Stimulated activated CD8-positive, alpha-beta memory T cell treated with anti-CD3 and anti-CD28 coated beads, Interleukin-4, amount 100 ng/mL, for 1 hour (primary cell): ENCODE measurements at places on chromosomes 13 and 19.

DNA sequence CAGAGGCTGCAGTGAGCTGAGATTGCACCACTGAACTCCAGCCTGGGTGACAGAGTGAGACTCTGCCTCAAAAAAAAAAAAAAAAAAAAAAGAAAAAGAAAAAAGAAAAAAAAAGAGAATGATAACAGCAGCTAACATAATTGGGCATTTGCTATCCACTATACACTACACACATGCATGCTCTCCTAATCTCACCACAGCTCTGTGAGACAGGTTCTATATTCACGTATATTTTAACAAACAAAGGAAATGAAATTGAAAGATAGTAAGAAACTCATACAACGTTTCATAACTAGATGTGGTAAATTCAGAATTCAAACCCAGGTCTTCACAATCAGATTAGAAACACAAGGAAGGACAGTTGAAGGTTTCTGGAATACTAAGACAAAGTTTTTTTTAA is 265.7 kb downstream of the DIAPH3 start:
- DNase-seq, result no peak

- no peak for DNase-seq
Measured at GRCh38 chr13:111493468-111493867, 173.0 kb downstream of the TEX29 start.

- no peak for DNase-seq
Measured at GRCh38 chr13:48567515-48568369, 34.9 kb upstream of the RCBTB2 start.

DNA sequence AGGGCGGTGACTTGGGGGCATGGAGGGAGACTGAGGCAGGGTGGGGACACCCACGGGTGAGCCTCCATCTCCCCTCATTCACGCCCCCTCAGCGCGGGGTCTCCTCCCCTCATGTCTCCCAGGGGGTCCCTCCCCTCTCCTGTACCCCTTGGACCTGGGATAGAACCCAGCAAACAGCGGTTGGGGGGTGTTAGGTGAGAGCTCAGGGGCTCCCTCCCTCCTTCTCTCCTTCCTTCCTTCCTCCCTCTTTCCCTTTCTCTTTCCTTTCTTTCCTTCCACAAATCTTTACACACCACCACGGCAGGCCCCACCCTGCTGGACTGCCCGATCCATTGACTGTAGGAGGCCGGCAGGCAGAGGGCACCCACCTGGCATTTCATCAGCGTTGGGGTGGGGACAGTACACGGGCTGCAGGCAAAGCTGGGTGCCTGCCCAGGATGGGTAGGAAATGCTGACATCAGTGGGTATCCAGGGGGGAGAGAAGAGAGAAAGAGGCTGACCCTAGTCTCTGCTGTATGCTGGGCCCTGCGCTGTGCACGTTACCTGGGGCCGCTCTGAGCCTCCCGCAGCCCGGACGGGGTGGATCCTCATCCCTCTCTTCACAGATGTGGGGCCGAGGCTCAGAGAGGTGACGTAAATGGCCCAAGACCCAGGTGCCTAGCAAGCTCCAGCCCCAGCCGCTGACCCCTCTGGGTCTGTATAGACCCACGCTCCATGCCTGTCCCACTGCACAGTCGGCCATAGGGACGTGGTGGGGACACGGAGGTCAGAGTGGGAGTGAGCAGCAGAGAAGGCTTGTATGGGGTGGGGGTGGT is 3.5 kb downstream of the SSC5D start:
- DNase-seq, result no peak

DNA sequence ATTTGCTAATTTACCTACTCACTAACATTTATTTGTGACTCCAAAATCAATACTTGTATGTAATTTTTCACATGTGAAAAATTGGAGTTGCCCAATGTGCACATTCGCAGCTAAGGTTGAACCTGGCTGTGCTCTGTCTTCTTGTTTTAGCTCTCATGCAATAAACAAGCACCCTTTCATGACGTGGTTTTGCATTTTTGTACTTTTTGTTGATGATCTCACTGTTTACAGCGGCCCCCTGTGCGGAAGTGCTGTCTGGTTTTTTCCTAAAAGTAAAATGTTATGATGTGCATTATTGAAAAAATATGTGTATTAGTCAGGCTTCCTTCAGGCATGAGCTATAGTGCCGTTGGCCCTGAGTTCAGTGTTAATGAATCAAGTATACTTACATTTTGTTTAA is 18.1 kb downstream of the DGKH start:
- no peak for DNase-seq

GRCh38 chr13:111969551-111970135 is 97.3 kb upstream of the SOX1 start:
- DNase-seq, result no peak

GRCh38 chr19:7852851-7853769 is 21.1 kb downstream of the PRR36 start:
- no peak for DNase-seq

DNA sequence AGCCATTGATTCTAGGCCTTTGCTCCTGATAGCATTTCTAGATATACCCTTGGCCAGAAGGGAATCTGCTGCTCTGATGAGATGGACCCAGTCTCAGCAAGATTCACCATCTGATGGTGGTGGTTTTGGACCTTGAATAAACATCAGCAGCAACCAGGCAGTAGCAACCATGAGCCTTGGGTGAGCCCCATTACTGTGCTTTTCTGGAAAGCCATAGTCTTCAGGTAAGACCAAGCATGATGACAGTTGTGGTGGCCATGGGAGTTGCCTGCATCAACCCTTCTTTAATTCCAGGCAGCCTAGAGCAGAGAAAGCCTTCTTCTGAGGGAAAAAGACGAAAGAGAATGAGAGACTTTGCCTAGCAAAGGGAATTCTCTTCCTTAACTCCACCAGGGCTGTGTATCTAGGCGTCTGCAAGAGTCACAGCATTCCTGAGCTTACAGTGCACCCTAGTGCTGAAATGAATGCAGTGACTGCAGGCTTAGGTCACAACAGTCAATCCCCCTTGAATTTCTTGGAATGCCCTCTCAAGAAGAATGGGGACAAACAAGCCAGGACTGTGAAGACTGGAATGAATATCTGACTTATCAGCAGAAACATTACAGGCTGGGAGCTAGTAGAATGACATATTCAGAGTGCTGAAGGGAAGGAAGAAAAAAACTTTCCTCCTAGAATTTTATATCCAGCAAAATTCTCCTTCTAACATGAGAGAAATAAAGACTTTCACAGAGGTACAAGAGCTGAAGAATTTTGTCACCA is 942.4 kb upstream of the PCDH20 start:
- no peak for DNase-seq

- no peak for DNase-seq
Measured at GRCh38 chr19:2846180-2846894, 5.1 kb downstream of the ZNF555 start.

- DNase-seq, result no peak
Measured at GRCh38 chr13:67278235-67278634, 48.1 kb upstream of the PCDH9 start.

- no peak for DNase-seq
Measured at GRCh38 chr13:37274569-37275497, 169.4 kb upstream of the CSNK1A1L start.

DNA sequence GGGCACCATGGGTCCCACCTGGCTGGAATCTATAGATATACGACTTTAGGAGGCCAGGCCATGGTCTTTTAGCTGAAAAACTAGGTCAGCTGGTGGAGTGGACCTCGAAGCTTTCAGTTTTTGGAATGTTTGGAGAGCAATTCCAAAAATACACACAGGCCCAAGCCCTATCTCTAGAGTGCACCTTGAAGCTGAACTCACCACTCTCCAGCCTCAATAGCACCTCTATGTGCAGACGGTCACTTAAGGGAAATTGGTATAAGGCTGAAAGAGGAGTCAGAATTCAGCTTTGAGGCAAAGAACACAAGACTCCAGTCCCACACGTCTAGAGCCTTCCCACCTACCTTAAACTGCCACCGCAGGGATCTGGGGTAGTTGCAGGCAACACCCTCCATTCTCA is 56.4 kb upstream of the KATNAL1 start:
- DNase-seq, result no peak

DNA sequence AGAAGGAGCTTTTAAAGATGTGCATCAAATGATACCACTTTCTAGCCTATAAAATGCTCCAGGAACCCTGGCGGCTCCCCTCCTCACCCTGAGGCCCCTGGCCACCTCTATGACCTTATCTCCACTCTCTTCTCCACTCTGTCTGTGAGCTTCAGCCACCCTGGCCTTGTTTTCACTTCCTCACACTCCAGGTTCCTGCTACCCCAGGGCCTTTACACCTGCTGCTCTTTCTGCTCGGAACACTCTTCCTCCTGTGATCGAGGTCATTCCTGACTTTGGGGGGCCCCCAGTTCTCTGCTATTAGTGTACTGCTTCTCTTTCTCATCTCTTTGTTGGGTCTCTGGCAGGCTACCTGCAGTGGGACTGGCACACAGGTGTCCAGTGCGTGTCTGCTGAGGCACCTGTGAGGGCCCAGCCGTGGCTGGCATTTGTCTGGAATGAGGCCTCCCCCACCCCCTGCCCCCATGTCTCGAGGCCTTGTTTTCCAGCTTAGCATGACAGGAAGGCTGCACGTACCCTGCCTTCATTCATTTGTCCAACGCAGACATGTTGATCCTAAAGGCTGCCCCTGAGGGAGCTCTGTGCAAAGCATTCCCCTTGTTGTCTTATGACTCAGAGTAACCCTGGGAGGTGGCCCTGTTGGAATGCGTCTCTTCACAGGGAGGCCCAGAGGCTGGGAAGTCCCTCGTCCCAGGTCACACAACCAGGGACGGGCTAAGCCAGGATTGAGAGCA is 2.3 kb downstream of the DDA1 start:
- no peak for DNase-seq
